ENCODE measurements at places on chromosomes 12 and 14. TPM values are rescaled to one million over a fixed set of nuclear protein-coding genes. Genes with fewer than 3 reads are reported as not detected.
A peak's percentile ranks its signal among the peaks of the same experiment; 100 is the strongest.

C12orf50 gene
- total RNA-seq = not detected

DDN gene
- total RNA-seq = not detected

RPL10L gene
- not detected for total RNA-seq

RNASE3 gene
- total RNA-seq = not detected

HOXC12 gene
- not detected for total RNA-seq

PROX2 gene
- not detected for total RNA-seq

STYX gene
- 12.8 TPM for total RNA-seq

ZNF385A gene
- total RNA-seq = 26.6 TPM

ZC2HC1C gene
- total RNA-seq = 4.5 TPM

RAB15 gene
- 21.5 TPM for total RNA-seq

GRCh38 chr14:84885061-84885460 lies 644.9 kb upstream of the FLRT2 start:
- no peak overlapping the region for H3K4me3 ChIP-seq
- DNase-seq = no peak
- H3K4me1 ChIP-seq = no peaks in the 10 kb centered on the region
- H3K27me3 ChIP-seq = no peaks in the 10 kb centered on the region

DNA sequence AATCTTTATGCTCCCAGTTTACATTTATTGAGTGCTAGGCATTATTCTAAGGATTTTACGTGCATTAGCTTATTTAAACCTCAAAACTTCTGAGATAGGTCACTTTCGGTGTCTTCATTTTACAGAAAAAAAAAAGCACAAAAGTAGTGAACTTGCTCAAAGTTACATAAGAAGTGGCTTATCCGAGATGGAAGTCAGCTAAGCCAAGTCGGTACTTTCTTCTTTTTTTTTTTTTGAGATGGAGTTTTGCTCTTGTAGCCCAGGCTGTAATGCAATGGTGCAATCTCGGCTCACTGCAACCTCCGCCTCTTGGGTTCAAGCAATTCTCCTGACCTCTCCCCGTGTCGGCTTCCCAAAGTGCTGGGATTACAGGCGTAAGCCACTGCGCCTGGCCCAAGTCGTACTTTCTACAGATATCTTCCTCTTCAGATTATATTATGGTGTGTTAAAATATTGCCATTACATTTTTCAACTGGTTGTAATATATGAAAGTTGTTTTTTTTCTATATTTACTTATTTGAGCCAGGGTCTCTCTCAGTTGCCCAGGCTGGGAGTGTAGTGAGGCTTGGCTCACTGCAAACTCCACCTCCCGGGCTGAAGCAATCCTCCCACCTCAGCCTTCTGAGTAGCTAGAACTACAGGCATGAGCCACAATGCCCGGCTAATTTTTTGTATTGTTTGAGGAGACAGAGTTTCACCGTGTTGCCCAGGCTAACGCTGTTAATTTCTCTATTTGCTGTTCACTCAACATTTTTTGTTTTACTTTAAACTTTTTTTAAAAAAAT lies 8.9 kb downstream of the DPPA3 start:
- H3K27ac ChIP-seq = no peak overlapping the region
- no peaks in the 10 kb centered on the region for H3K4me1 ChIP-seq
- DNase-seq = no peak
- H3K27me3 ChIP-seq = no peaks in the 10 kb centered on the region

DNA sequence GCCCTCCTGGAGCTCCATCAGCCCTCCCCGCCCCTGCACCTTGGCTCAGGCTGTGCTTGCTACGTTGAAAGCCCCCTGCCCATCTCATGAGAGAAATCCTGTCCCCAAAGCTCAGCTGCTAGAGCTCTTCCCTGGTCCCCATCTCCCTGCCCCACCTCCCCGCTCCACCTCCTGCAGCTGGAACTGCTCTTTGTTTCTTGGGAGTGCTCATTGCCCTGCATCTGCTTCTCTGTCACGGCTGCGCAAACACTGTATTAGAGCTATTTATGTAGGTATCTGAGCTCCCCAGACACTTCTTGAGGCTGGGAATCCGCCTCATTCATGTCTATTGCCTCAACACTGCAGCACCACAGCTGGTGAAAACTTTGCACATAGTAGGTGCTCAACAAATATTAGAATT lies 32.8 kb upstream of the PRIMA1 start:
- no peak overlapping the region for H3K27ac ChIP-seq
- no peak for DNase-seq
- H3K4me3 ChIP-seq = no peak overlapping the region
- no peaks in the 10 kb centered on the region for H3K4me1 ChIP-seq

- no peaks in the 10 kb centered on the region for H3K4me1 ChIP-seq
- no peaks in the 10 kb centered on the region for H3K27me3 ChIP-seq
Observed at GRCh38 chr12:19872621-19873540, 433.6 kb downstream of the AEBP2 start.

GRCh38 chr14:68788275-68788995 lies 4.4 kb downstream of the ZFP36L1 start:
- H3K4me1 ChIP-seq = peaks cover 28% of the 10 kb centered on the region
- no peaks in the 10 kb centered on the region for H3K27me3 ChIP-seq
- DNase-seq = no peak
- peaks cover 37% of the 10 kb centered on the region for H3K36me3 ChIP-seq

DNA sequence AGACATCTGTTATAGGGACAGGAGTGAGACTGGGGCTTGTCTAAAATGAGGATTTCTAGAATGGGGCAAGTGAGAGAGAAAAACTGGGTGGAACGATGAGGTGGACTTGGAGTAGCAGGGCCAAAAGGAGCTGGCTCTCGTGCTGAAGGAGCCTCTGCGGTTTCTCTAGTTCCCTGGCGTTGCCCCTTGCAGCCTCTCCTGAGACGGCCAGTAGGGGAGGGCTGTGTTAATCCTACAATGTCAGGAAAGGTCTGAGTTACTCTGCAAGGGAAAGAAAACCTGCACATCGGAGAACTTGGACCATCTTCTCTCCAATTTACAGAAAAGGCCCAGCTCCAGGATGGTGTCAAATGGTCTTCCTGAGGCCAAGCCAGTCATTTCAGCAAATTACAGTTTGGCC lies 963.8 kb upstream of the FLRT2 start:
- H3K36me3 ChIP-seq = no peaks in the 10 kb centered on the region
- H3K4me1 ChIP-seq = no peaks in the 10 kb centered on the region
- H3K27ac ChIP-seq = no peak overlapping the region
- DNase-seq = no peak

DNA sequence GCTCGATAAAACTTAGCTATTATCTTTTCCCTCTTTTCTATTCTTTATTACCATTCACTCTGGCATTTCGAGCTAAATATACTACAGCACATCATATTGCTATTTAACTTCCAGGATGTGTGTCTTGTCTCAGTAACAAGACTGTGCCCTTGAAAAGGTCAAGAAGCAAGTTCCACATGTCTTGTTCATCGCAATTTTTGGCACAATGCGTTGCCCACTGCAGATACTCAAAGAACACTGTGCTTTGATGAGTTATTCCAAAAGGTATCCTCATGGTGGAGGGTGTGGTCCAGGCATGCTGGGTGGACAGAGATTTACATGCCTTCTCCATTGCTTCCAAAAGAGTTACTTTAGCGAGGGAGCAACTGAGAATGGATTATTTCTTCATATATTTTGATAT lies 6.6 kb downstream of the E2F7 start:
- no peak overlapping the region for H3K27ac ChIP-seq
- DNase-seq = no peak
- no peak overlapping the region for H3K4me3 ChIP-seq
- peaks cover 9% of the 10 kb centered on the region for H3K27me3 ChIP-seq
- H3K36me3 ChIP-seq = no peaks in the 10 kb centered on the region
- peaks cover 15% of the 10 kb centered on the region for H3K4me1 ChIP-seq

DNA sequence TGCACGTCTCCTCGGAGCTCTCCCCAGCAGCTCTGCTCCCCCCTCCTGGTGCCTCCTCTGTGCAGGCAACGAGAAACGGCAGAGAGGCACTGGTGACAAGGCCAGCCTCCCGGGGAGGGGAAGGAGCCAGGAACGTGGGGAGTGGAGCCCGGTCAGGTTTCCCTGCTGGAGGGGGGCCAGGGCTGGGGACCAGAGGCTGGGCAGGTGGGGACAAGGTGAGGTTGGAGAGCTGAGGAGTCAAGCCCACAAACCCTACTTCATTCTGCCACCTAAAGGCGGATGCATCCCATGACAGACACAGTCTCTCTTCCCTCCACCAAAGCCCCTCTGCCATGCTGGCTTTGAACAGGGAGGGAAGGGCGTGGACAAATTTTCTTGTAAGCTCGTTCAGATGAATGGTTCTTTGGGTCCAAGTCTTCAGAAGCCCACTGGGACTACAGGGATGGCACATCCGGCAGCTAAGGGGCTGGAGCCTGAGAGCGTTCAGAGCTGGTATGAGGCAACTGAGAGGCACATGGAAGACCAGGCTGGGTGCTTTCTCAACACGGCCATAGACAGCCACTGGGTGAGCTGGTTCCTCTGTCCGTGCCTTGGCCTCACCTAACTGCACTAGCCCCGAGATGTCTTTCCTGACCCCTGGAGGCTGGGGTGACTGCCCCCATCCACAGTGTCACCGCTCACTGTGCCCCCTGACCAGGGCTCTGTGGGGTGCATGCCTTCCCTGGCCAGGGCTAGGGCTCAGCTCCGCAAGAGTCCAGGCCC lies 105.9 kb downstream of the RBM19 start:
- no peak for DNase-seq
- H3K27me3 ChIP-seq = no peaks in the 10 kb centered on the region
- H3K4me3 ChIP-seq = no peak overlapping the region
- no peak overlapping the region for H3K27ac ChIP-seq

GRCh38 chr14:60332869-60333268 lies 83.8 kb downstream of the PPM1A start:
- H3K4me3 ChIP-seq = no peak overlapping the region
- no peak overlapping the region for H3K27ac ChIP-seq
- H3K27me3 ChIP-seq = peaks cover 12% of the 10 kb centered on the region
- H3K4me1 ChIP-seq = peaks cover 2% of the 10 kb centered on the region
- no peak for DNase-seq

DNA sequence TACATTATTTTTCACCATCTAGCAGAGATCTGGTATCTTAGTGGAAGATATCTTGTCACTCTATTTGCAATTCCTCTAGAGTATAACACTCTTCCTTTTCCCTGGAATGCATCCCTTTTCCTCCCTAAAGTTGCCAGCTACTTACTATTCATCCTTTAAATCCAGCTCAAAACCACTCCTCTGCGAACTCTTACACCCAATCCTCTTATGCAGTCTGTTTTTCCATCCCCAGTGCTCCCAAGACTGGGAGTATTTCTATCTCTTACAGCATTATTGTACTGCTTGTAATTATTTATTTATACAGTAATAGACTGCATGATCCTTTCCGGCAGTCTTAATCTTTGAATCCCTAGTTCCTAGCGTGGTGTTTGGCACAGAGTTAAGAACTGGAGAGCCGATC lies 2.9 kb upstream of the SRGAP1 start:
- no peak overlapping the region for H3K4me3 ChIP-seq
- H3K36me3 ChIP-seq = no peaks in the 10 kb centered on the region
- no peak for DNase-seq
- H3K27ac ChIP-seq = no peak overlapping the region

- H3K36me3 ChIP-seq = no peaks in the 10 kb centered on the region
- H3K27me3 ChIP-seq = peaks cover 8% of the 10 kb centered on the region
- DNase-seq = peak; percentile 36
- no peak overlapping the region for H3K27ac ChIP-seq
- no peaks in the 10 kb centered on the region for H3K4me1 ChIP-seq
Observed at GRCh38 chr14:99321236-99321925, 49.4 kb upstream of the BCL11B start.

- H3K36me3 ChIP-seq = no peaks in the 10 kb centered on the region
- H3K4me1 ChIP-seq = no peaks in the 10 kb centered on the region
Observed at GRCh38 chr12:31578632-31579031, 12.3 kb downstream of the DENND5B start.

DNA sequence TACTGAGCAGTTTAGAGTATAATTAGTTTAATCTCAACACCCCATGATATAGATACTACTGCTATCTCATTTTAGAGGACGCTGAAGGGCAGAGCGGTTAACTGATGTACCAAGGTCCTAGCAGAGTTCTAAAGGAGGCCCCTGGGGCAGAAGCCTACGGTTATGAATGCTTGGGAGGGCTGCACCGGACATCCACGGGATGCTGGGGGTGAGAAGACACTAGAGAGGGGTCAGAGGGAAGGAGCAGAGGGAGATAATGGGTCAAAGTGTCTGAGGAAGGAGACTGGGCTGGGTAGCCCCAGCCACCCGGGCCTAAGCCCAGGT lies 1.6 kb upstream of the ACTR6 start:
- H3K27me3 ChIP-seq = no peaks in the 10 kb centered on the region
- peak overlapping the region; percentile 74 for H3K4me3 ChIP-seq
- H3K36me3 ChIP-seq = no peaks in the 10 kb centered on the region
- DNase-seq = no peak
- peaks cover 12% of the 10 kb centered on the region for H3K4me1 ChIP-seq
- H3K27ac ChIP-seq = peak overlapping the region; percentile 37

- DNase-seq = peak; percentile 47
- H3K27me3 ChIP-seq = no peaks in the 10 kb centered on the region
- no peak overlapping the region for H3K27ac ChIP-seq
- no peak overlapping the region for H3K4me3 ChIP-seq
Observed at GRCh38 chr12:117114784-117115183, 15.6 kb upstream of the TESC start.

DNA sequence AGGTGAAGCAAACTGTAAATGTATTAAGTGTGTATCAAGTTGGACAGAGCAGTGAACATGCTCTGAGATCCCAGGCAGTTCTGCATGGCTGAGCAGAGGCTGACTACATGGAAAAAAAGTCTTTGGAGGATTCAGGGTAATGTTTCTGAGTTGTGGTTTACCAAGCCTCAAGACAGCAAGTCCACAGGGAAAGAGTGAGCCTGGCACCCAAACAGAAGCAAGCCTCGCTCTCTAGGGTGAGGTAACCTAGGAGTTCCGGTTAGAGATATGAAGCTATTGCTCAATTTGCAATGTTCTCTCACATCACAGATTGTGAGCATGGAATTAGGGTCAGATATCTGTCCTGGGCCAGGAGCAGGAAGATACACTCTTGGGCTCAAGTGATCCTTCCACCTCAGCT lies 158.6 kb downstream of the MON2 start:
- DNase-seq = no peak
- no peaks in the 10 kb centered on the region for H3K36me3 ChIP-seq
- H3K4me3 ChIP-seq = no peak overlapping the region
- H3K27ac ChIP-seq = no peak overlapping the region

- no peak overlapping the region for H3K4me3 ChIP-seq
- H3K27ac ChIP-seq = no peak overlapping the region
- H3K4me1 ChIP-seq = peaks cover 13% of the 10 kb centered on the region
- peak; percentile 59 for DNase-seq
- peaks cover 63% of the 10 kb centered on the region for H3K27me3 ChIP-seq
- H3K36me3 ChIP-seq = no peaks in the 10 kb centered on the region
Observed at GRCh38 chr12:122200541-122201175, 2.9 kb upstream of the B3GNT4 start.

DNA sequence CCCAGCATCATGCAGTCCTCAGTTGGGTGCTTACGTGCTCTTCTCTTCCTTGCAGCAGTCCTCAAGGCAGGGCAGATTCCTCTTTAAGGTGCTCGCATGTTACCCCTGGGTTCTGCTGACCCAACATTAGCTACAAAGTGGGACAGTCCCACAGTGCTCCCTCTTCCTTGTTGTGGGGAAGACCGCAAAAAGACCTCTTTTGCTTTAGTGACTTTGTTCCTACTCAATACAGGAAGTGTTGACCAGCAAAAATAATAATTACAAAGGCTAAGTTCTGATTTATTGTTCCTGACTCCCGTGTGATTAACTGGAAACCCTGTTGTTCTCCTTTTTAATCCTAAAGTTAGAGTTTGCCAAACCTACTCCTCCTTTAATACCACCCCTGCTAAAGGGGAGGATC lies 13.7 kb downstream of the PIGH start:
- no peaks in the 10 kb centered on the region for H3K27me3 ChIP-seq
- peaks cover 37% of the 10 kb centered on the region for H3K36me3 ChIP-seq
- no peaks in the 10 kb centered on the region for H3K4me1 ChIP-seq
- no peak overlapping the region for H3K4me3 ChIP-seq
- no peak overlapping the region for H3K27ac ChIP-seq
- DNase-seq = no peak

All from upper lobe of right lung (tissue), 1 donor.